ENCODE measurements at places on chromosomes 5 and 9. TPM values are rescaled to one million over a fixed set of nuclear protein-coding genes. Genes with fewer than 3 reads are reported as not detected.

Gene EIF4E1B
- not detected for total RNA-seq

Gene PCDHGA2
- total RNA-seq = 8.2 TPM

Gene SOHLH1
- total RNA-seq = not detected

Gene OSMR
- total RNA-seq = 33.5 TPM

Gene TTLL11
- 12.3 TPM for total RNA-seq

Gene BARHL1
- not detected for total RNA-seq

Gene EIF4EBP3
- not detected for total RNA-seq

Gene SPACA9
- 2.4 TPM for total RNA-seq

Gene KCNMB1
- total RNA-seq = 9.5 TPM

Gene CCL27
- total RNA-seq = not detected

Gene IL5
- total RNA-seq = not detected

Data from uterus (tissue), 4 donors.